ENCODE measurements at places on chromosomes 13 and 19. TPM values are rescaled to one million over a fixed set of nuclear protein-coding genes. Genes with fewer than 3 reads are reported as not detected.

The IGSF23 gene
- polyA plus RNA-seq = not detected

The LRRC63 gene
- 0.24 TPM for polyA plus RNA-seq

The CD70 gene
- polyA plus RNA-seq = 0.22 TPM

The SLC10A2 gene
- polyA plus RNA-seq = 15.0 TPM

The ZNF98 gene
- polyA plus RNA-seq = 4.8 TPM

The CEACAM3 gene
- polyA plus RNA-seq = not detected

The KLHL1 gene
- 0.06 TPM for polyA plus RNA-seq
